Glutamatergic neuron (in vitro differentiated cells): ENCODE measurements at places on chromosomes 13 and 19.

GRCh38 chr19:39052243-39052746 is 19.9 kb upstream of the FBXO27 start:
- DNase-seq, result peak; percentile 71

- peak; percentile 60 for DNase-seq
Observed at GRCh38 chr19:4969772-4970531, 1.0 kb downstream of the KDM4B start.

DNA sequence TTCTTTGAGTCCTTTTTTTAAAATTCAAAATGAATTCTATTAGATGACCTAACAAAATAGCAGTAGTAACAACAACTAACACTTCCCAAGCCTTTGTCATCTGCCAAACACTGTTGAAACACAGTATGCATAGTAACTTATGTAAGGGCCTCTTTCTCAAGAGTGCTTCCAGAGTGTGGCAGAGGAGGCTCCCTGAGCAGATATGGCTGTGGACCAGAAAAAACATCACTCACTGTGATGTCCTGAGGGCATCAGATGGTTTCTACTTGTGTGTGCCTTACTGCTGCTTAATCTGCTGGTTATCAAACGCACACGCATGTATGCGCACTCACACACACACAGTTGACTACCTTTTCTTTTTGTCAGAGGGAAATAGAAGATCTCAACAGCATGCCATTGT is 110.8 kb downstream of the DLEU7 start:
- no peak for DNase-seq

DNA sequence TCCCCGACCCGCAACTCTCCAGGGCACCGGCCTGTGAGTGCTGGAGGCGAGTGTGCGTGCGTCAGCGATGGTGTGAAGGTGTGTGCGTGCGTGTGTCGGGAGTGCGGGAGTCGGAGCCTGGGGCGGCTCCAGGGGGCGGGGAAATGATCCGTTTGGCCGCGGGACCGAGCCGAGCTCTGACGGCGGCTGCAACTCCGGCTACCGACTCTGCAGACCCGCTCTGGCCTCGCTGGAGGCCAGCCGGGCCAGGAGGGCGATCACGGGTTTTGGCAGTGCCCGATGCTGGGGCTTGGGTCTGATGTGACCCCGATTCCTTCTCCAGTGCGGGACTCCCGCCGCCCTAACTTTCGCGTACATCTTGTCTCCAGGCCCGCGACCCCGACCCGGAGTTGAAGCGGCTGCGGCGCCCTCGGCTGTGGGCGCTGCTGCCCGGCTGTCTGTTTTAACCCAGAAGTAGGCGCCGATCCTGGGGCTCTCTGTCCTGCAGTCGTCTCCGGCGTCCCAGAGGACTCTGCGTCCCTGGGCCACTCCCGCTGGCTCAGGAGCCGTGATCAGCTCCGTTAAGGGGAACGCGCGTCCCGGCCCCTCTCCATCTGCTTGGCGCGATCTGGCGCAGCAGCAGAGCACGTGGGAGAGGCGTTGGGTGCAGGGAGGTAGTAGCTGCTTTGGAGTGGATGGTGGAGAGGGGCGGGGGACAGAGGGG is 1.2 kb downstream of the CHST8 start:
- DNase-seq, result peak; percentile 72

GRCh38 chr13:75353781-75354193 is 128.2 kb downstream of the TBC1D4 start:
- DNase-seq, result no peak

GRCh38 chr19:20503476-20503875 is 62.1 kb downstream of the ZNF737 start:
- DNase-seq, result no peak

DNA sequence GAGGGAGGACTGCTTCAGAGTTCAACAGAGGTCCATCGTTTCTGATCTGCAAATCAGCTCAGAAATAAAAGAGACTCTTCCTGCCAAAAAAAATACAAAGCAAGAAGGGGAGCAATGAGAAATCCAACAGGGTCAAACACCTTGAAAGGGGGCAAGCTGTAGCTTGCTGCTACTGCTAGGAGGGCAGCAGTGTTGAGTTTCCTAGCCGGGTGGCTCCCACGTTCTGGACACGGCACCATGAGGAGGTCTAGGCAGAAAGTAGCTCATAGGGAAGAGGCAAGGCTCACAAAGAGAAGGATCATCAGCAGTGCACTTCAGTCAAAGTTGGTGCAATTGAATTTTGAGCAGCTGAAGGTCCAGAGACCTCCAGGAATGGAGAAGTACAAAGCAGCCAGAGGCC is 75.3 kb downstream of the FOXO1 start:
- no peak for DNase-seq

GRCh38 chr13:25687471-25688225 is 315.9 kb downstream of the ATP8A2 start:
- DNase-seq, result peak; percentile 28

GRCh38 chr19:2798733-2799132 is 13.4 kb downstream of the THOP1 start:
- DNase-seq, result no peak

DNA sequence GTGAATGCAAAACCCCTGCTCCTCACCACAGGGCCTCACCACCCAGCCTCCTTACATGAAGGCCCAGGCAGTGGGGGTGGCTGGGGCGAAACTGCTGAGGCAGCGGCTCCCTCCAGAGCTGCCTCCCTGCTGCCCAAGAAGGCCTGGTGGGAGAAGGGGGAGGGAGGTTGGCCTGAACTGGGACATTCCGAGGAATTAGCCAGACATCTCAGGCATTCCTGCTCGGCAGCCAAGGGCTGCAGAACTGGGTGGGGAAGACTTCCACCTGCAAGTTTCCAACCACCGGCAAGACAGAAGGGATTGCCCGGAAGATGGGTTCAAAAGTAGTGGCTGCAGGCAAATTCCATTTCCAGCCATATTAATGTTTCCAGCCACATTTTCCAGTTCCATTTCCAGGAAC is 2.3 kb upstream of the PSPN start:
- no peak for DNase-seq

DNA sequence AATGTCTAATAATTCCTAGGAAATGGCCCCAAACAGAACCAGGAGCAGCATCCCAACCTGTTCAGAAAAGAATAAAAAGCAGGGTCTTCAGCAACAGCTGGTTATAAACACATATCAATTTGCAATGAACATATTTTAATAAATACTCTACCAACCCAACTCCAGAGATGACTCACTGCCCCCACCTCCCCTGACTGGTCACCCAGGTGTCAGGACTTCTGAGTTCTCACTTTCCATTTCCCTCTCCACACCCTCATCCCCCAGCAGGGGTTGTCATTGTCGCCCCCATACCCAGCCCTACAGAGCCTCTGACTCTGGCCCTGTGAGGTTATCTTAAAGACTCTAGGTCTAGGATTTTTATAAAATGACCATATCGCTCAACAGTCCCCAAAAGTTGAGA is 6.9 kb downstream of the SERPINE3 start:
- no peak for DNase-seq

- DNase-seq, result no peak
Observed at GRCh38 chr19:19204181-19204580, 967 bp upstream of the NR2C2AP start.

DNA sequence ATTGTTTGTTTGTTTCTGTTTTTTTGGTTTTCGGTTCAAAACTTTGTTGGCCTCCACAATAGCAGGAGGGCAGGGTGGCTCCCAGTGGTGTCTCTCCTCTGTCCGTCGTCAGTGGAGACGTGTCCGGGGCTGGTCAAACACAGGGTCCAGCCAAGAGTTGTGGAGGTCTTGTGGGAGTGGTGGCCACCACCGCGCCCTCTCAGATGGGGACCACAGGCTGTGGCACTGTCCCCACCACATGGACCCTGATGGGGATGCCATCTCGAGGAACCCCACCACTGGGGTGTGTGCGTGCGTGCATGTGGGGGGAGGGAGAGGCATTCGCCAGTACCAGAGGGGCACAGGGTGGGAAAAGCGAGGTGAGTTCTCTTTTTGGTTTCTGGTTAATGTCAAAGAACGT is 13.8 kb downstream of the ZNF574 start:
- DNase-seq, result no peak

DNA sequence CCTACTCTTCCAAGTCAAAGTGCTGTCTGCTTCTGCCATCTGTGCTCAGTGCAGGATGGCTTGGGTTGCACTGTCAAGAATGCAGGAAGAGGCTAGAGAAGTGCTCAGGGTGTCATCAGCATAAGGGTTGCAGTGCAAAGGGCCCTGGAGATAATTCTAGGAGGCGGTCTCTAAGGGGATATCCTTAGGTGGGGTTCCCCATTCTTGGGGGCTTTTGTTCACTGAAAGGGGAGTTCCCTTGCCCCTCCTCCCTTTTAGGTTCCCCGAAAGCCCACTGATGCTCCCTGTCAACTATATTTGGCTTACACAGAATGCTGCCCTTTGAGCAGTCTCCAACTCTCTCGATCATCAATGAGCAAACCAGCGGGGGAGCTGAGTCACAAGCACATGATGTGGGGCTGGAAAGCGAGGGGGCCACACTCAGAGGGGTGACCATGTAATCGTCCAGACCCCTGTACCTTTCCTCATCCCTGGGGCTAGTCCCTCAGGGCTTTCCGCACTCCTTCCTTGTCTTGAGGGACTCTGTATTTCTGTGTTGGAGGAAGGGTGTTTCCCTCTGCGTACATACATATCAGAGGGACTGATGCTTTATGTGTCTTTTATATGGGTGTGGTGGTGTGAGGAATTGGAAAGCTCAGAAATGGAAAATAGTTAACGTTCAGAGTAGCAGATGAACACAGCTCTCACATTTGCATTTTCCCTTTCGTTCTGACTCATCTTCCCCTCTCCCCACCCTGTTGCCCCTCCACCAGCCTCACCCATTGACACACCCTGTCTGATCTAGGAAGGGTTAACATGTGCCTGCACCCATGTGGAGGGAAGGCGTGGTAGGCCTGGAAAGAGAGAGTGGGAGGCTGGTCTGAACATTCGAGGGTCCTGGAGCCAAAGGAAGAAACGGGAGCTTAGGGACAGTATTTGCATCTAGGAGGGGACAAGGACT is 6.7 kb downstream of the ZBTB32 start:
- DNase-seq, result no peak
